ENCODE measurements at places on chromosomes 11 and 22.

DNA sequence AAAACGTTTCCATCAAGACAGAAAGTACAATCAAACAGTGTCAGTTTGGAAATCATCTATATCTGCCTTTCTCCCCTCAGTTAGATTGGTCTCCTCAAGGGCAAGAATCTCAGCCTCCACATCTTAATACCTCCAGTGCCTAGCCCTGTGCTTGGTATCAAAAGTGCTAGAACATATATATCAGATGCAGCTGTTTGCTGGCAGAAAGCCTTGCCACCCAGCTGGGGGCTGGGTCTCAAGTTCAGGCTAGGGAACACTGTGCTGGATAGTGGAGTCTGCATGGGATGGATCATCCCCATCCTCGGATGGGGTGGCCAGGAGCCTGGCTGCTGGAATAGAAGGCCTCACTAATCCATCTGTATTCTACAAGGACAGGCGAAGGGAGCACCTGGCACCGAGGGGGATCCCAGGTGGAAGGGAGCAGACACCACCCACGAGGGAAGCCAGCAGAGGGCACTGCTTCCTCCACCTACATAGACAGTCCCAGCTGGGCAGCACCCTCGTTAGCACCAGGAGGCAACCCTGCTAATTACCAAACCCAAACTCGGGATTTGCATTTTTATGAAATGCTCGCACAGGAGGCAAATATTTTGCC is 602.2 kb downstream of the BUD13 start:
- no peak for DNase-seq

- DNase-seq, result no peak
Observed at GRCh38 chr11:116697011-116697410, 75.8 kb downstream of the BUD13 start.

DNA sequence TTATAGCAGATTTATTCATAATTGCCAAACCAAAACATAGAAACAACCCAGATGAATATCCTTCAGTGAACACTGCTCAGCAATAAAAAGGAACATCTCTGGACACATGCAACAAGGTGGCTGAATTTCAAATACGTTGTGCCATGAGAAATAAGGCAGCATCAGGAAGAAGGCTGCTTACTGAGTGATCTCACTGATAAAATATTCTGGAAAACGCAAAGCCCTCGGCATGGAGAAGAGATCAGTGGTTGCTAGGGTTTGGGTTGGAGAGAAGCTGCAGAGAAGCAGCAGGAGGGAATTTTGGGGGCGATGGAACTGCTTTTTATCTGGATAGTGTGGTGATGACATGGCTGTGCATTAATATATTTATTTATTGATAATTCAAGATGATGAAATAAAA is 11.0 kb upstream of the SHANK2 start:
- no peak for DNase-seq

GRCh38 chr11:1057806-1058205 is 16.9 kb upstream of the MUC2 start:
- DNase-seq, result no peak

- no peak for DNase-seq
Observed at GRCh38 chr22:30861131-30861530, 107.4 kb downstream of the MORC2 start.

DNA sequence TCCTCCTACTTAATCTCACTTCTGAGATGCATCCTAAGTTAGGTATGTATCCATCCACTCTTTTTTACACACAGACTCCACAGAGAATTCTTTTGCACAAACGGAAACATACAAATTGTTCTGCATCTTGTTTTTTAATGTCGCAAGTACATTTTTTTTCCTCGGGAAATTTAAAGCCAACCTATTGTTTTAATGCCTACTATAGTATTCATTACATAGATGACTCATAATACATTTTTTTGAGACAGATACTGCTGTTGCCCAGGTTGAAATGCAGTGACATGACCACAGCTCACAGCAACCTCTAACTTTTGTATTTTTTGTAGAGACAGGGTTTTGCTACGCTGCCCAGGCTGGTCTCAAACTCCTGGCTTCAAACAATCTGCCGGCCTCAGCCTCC is 90.8 kb upstream of the TMEM45B start:
- DNase-seq, result no peak

- DNase-seq, result no peak
Observed at GRCh38 chr22:50728523-50728931, 9.5 kb upstream of the ACR start.

- peak; percentile 87 for DNase-seq
Observed at GRCh38 chr11:10750838-10751580, at the start of gene CTR9. Gene CTR9, plus strand, starts transcription at chr11:10751246. Its CDS starts 167 bp downstream, at chr11:10751413.

DNA sequence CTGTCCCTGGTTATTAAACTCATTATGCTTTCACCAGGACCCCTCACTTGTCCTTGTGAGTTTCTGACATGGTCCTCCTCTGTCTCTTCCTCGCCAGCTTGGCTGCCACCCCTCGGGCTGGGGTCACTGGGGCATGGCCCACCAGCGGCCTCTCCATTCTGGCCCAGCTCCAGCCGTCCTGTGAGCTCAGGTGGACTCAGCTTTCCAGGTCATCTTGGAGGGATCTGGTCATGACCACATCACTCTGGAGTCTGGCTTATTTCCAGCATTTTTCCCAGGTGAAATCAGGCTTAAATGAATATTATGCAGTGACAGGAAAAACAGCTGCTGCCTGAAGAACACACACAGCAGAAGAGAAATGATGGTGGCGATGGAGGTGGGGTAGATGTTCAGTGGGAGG is 224.5 kb downstream of the ADAMTS15 start:
- no peak for DNase-seq

DNA sequence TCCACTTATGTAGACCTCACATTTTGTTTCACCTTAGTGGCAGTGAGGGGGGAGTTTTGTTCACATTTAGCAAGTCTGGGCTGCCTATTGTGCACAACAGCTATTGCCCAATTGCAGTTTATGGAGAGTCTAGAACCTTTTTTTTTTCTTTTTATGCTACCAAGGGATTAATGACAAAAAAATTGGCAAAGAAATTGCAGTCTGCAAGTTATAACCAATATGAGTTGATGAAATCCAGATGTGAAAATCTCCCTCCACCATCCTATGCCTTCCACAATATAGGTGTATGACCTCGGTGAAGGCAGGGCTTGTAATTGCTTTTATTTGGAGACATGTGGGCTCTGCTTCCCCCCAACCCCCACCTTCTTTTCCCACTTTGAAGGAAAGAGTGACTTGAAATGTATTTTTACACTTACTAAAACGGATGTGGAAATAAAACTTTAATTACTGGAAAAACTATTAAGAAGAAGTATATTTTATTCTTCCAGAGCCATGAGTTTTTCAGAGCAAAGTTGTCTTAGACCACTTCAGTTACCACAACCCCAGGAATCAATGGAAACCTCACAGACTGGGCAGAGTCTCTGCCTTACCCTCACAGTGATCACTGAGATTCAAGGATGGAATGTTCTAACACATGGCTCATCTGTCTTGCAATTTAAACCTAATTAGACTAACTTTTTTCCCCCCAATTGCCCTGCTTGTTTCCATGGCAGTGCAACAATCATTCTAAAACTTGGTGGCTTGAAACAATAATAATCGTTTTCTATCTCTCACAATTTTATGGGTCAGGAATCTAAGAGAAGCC is 120.8 kb upstream of the SLC5A12 start:
- no peak for DNase-seq

- no peak for DNase-seq
Observed at GRCh38 chr11:72856065-72856464, 41.9 kb downstream of the ATG16L2 start.

DNA sequence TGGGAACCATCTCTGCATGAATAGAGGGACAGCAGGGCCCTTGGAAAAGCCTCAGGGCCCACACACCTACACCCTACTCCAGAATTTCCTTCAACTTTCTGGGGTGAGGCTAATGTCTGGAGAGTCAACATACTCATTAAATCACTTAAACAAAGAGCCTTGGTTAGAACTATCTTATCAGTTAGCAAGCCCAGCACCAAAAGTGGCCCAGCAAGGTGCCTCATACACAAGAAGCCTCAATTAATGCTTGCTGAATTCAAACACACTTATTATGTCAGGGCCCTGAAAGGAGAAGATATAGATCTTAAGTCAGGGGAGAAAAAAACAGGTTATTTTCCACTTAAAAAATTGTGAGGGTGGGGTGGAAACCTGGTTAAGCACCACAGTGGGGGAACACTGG is 61.4 kb downstream of the C11orf58 start:
- DNase-seq, result no peak

DNA sequence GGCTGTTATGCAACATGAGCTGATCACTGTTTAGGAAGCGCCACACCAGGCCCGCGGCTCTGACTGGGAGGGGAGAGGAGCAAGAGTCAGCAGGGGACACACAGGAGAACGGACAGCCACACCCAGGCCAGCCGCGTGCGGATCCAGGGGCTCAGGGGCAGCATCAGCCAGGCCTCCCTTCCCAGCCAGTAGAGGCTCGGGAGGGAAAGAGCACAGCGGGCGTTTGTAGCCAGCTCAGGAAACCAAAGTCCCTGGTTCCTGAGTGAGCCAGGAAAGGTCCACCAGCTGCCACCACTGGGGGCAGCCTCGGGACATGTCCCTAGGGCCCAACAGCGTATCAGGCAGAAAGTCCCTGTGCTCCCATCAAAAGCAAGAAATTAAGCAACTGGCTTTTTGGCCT is 71.8 kb upstream of the PITPNB start:
- DNase-seq, result no peak

DNA sequence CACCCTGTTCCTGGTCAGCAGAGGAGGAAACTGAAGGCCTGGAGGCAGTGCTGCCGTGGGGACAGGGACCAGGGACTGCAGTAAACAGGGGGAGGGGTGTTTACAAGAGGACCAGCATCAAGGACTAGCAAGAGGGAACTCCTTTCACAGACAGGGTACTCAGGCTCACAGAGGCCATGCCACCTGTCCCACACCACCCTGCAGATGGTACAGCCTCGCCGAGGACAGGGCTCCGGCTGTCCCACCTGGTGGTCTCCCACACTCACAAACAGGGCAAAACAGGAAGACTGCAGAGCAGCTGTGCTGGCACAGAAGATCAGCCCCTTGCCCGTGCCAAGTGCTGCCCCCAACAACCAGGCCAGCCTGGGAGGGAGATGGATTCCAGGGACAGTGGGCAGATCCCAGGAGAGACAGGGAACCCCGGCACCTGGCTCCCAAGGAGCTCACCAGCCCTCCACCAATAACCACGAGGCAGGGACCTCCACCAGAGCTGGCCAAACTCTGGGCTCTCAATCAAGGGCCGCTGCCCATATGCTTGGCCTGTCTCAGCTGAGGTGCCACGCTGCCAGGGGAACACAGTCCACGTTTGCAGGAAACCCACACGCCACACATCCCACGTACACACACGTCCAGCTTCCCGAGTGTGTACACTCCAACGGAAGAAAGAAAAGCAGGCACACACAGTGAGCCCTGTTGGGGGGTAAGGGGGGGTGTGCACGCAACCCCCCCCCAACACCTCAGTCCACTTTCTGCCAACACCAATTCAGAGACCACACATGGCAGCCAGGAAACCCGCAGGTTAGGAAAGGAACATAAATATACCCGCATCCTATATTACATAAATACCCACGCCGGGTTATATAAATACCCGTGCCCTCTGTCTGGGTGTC is 2.1 kb downstream of the CSNK1E start:
- no peak for DNase-seq

Data from LNCaP clone FGC (cell line).